ENCODE measurements at places on chromosomes 4 and X. TPM values are rescaled to one million over a fixed set of nuclear protein-coding genes. Genes with fewer than 3 reads are reported as not detected.

ATP8A1 gene
- 4.6 TPM for total RNA-seq

GPR34 gene
- total RNA-seq = 0.07 TPM

TXK gene
- total RNA-seq = 0.26 TPM

SPANXA2 gene
- total RNA-seq = not detected

BEX4 gene
- 16.8 TPM for total RNA-seq

HSFX4 gene
- not detected for total RNA-seq

ATP6AP1 gene
- 172 TPM for total RNA-seq

CENPVL3 gene
- not detected for total RNA-seq

FDCSP gene
- not detected for total RNA-seq

SLC2A9 gene
- 3.8 TPM for total RNA-seq

DCAF16 gene
- 16.7 TPM for total RNA-seq

CCDC158 gene
- 1.2 TPM for total RNA-seq

LDB2 gene
- 11.3 TPM for total RNA-seq

HTN3 gene
- not detected for total RNA-seq

RTL3 gene
- 0.07 TPM for total RNA-seq

ANXA3 gene
- total RNA-seq = 70.6 TPM

BMPR1B gene
- 0.53 TPM for total RNA-seq

SSX2 gene
- not detected for total RNA-seq

MAGEB4 gene
- not detected for total RNA-seq

CAMK2D gene
- 196 TPM for total RNA-seq

GUCY1A1 gene
- 0.69 TPM for total RNA-seq

SEC31A gene
- 421 TPM for total RNA-seq

SHROOM2 gene
- 0.72 TPM for total RNA-seq

COL25A1 gene
- total RNA-seq = 0.91 TPM

SSX1 gene
- not detected for total RNA-seq

PAGE2 gene
- not detected for total RNA-seq

Measured in smooth muscle cell of the pulmonary artery (primary cell).